Mucosa of descending colon (tissue), 3 donors: ENCODE measurements at places on chromosomes 3 and 15.

DNA sequence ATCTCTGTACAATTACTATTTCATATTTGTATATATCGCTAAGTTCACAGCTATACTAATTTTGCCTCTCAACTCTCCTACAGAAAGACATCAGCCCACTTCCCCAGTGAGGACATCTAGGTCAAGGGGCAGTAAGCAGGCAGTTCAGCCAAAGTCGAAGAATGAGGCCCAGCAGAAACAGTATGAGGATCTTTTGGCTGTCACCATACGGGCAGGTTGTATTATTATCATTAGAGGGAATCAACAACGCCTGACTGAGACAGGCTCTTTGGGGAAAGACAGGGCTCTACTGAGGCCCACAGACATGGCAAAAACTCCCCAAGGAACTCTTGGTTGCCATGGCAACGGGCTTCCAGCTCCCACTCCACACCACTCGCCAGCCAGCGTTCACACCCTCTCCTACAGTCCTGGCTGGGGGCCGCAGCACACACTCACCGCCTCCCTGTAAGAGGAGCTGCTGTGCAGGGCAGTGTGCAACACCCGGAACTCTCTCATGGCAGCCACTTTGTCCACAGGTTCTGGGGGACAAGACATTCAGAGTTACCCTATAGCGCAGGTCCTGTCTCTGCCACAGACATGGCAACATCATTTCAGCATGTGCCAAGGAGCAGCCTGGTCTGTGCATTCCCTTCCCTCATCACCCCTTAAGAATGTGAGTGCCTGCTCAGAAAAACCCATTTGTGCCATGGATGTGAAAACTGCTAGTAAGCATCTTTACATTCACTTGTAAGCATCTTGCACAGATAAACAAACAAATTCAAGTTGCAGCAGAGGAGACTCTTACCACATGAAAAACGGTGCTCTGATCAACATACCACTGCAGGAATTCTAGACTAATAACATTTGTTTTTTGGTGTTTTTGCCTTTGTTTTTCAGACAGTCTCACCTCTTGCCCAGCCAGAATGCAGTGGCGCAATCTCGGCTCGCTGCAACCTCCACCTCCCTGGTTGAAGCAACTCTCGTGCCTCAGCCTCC, 8.8 kb downstream of the UBL7 start:
- no peak for DNase-seq

DNA sequence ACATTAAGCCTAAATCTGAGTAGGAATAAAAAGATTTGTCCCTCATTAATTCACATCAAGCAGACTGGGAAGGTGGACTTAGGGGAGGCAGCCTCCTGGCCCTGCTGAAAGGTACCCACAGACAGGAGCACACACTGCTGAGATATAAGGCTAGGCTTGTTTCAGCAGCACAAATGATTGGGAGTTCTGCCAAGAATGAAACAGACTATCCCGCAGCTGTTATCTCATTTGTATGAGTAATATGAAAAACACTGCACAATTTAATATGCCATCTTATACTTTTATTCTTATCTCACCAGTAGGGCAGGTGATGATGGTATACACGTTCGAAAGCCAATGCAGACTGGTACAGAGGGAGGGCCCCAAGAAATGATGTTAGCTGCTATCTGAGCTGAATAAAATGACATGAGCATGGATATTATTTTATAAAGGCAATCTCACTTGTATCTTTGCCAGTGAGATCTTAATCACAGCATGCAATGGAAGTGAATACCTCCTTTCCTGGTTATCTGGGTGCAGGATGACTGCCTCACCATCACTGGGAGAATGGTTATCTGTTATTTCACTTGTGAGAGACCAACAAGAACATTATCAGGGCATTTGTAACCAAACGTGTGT, 258.7 kb upstream of the PPP2R3A start:
- no peak for DNase-seq

- no peak for DNase-seq
These were observed 798.7 kb upstream of the SEMA6D start for GRCh38 chr15:46918462-46919140.

- no peak for DNase-seq
These were observed 57.4 kb downstream of the ZNF445 start for GRCh38 chr3:44419923-44420650.

DNA sequence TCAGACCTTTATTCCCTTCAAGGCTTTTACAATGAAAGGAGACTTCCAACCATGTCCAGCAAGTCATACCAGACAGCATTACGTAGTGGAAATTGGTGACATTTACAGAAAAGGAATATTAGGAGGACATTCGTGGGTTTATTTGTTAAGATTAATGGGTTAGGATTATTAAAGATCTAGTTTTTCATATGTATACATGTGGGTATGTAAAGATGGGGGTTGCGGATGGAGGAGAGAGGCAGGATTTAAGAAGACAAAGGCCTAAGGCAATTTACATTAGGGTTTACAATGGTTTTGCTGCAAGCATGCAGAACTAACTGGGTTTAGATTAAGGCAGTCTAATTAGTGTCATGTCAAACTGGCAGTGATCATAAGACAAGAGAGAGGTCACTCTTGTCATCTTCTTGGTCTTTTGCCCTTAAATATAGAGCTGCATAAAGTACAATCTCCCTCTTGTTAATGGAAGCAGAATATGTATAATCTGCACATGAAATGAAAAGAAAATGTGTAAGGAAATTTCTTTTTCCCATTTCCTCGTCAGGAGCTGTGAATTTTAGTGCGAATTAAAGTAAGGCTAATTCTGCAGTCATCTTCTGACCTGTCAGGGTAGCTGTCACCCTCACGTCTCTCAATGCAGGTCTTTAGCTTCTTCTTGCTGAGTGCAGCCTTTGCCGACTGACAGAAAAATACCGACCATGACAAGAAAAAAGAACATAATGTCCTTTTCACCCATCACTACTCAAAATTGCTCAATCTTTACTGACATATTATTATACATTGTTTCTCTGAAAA, 258.9 kb upstream of the MEIS2 start:
- DNase-seq = no peak

DNA sequence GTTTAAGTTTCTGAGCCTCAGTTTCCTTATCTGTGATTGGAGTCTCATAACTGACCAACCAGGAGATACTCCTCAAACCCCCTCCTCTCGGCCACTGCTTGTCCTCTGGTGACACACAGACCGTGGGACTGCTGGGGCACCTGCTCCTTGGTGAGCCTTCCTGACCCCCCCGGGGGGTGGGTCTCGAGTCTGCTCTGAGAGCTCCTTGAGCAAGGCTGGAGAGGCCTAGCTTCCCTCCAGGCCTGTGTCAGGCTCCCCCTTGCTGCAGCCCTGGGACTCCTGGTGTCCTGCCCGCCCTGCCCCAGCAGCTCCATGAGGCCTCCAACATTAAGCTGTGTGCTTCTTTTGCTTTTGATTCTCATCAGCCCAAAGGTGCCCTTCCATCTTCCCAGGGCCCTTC, 27.7 kb downstream of the SRPRB start:
- no peak for DNase-seq

GRCh38 chr3:29317659-29318173, 36.8 kb downstream of the RBMS3 start:
- no peak for DNase-seq

DNA sequence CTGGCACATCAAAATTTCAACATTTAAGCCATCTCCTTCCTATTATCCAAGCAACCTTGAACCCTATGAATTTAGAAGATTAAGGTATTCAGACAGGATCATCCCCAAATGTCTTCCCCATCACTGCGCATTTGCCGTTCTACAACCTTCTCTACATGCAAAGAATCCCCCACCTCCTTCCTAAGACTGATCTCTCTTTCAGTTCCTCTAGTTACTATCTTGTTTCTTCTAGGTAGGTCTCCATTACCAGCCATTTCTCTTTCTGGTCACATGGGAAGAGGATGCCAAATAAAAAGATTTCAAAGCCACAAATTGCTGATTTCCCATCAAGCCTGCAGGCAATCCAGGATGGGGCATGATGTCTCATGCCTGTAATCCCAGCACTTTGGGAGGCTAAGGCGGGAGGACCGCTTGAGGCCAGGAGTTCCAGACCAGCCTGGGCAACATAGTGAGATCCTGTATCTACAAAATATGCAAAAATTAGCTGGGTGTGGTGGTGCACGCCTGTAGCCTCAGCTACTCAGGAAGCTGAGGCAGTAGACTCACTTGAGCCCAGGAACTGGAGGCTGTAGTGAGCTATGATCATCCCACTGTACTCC, 29.7 kb upstream of the MTMR10 start:
- no peak for DNase-seq

DNA sequence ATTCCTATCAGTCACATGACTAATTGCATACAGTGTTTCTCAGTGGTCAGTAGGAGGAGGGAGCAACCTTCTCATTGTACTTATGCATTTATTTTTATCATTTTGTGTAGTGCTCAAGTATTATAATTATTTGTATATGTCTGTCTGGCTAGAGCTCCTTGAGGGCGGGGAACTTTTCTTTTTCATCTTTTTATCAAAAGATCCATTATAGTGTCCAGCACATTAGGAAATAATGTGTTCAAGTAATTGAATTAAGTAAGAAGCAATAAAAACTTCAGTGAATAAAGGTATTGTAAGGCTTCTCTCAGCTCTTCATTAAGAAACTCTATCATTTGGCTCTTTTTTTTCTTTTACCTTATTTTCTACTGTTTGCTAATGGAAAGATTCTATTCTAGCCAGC, 18.8 kb downstream of the FGF7 start:
- no peak for DNase-seq

DNA sequence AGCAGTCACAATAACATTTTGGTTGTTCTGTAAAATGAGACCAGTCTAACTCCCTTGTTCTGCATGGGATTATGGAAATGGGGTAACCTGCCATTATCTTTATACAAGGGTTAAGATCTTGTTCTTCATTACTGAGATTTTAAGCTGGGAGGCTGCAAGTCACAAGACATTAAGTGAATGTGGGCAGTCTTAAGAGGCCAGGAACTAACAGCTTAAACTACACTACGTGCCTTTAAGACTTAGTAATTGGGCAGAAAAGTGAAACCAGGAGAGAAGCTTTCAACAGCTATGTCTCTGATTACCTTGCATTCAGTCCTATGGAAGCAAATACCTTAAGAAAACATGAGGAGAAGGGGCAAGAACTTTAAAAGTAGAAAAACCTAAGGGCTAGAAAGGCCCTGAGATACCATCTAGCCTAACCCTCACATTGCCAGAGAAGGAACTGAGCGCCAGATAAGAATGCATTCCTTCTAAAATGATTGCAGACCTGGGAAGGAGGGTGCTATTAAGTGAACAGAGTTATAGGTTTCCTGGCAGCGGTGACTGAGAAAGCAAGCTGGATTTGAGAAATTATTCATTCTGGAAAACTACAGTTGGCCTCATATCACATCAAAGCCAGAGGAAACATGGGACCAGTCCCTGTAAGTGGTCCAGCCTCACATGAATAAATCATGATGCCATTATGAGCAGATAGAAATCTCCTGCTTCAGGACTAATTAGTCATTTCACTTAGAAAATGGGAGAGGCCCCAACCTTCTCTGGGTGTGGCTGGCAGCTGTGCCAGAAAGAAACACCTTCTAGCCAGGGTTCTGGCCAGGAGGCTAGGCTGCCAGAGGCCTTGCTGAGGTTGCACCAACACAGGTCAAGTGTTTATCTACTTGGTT, 32.9 kb downstream of the DAPK2 start:
- DNase-seq = no peak

- DNase-seq = no peak
These were observed 211.1 kb downstream of the PTPRG start for GRCh38 chr3:61772456-61772855.

DNA sequence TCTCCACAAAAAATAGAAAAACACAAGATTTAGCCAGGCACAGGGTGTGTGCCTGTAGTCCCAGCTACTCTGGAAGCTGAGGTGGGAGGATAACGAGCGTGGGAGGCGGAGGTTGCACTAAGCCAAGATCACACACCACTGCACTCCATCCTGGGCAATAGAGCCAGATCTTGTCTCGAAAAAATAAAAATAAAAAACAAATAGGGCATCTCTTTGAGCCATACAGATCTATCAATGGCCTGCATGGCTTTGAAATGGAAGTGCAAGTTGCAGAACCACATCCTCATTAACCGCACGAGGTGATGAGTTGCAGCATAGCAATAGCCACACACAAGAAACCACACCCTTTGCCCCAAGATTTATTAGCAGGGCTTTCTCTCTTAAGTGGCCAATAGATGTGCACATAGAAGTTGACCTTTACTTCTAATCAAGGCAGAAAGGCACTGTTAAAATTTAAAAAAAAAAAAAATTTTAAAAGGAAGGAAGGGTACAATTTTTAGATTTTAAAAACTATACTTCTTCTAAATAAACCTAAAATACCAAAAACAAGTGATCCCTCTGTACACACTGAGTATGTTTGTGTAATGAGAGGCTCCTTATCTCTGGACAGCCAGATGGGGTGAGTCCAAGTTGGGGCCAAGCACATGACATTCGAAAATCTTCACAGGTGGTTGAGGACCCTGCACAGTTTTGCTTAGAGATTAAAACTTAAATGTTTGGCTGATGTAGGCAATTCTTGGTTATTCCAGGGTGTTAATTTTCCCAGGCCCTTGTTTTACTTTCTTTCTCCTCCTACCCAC, 53.4 kb downstream of the FILIP1L start:
- no peak for DNase-seq

- no peak for DNase-seq
These were observed 96.8 kb downstream of the ZNF385D start for GRCh38 chr3:21654241-21654640.

- DNase-seq = no peak
These were observed 272.5 kb downstream of the ZBTB20 start for GRCh38 chr3:114874522-114874971.

DNA sequence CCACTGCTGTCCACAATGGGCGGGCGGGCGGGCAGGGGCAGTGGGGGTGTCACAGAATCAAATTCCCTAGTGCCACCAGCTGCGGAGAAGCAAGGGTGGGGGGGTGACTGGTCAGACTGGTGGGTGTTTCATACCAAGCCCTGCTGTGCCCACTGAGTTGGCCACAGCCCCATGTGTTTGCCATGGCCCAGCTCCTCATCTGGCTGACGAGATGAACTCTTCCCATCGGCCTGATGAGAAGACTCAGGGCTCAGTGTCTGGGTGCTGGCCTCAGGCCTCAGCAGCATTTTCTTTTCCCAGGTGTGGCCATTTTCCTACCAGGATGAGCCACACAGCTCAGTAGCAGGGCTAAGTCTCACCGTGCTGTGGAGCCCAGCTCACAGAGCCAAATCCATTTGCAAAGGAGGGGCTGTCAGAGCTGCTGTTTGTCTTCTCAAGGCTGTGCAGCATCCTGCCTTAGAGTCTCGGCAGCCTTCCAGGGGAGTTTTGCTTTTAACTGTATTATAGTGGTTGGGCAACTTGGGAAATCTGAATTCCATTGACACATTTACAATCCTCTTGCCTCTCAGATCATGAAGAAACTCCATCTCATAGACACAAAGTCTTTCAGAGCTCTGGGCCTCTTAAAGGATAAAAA, 176.8 kb downstream of the ABHD5 start:
- no peak for DNase-seq

- DNase-seq = peak; percentile 59
These were observed 17.4 kb downstream of the LRIG1 start for GRCh38 chr3:66483409-66483906.

- DNase-seq = no peak
These were observed 22.2 kb upstream of the FGD5 start for GRCh38 chr3:14796403-14797077.
